Effector memory CD8-positive, alpha-beta T cell (primary cell): ENCODE measurements at places on chromosomes 6 and 20.
A peak's percentile ranks its signal among the peaks of the same experiment; 100 is the strongest.

GRCh38 chr20:10131732-10132345 lies 86.8 kb upstream of the SNAP25 start:
- peaks cover 36% of the 10 kb centered on the region for H3K27me3 ChIP-seq
- peaks cover 1% of the 10 kb centered on the region for H3K4me1 ChIP-seq
- no peak for DNase-seq
- H3K27ac ChIP-seq, result no peak overlapping the region
- H3K4me3 ChIP-seq, result no peak overlapping the region

- peaks cover 11% of the 10 kb centered on the region for H3K4me1 ChIP-seq
- DNase-seq, result no peak
- H3K27me3 ChIP-seq, result no peaks in the 10 kb centered on the region
- H3K4me3 ChIP-seq, result no peak overlapping the region
- peak overlapping the region; percentile 29 for H3K27ac ChIP-seq
- no peaks in the 10 kb centered on the region for H3K36me3 ChIP-seq
Measured at GRCh38 chr6:90216072-90216977, 80.3 kb downstream of the BACH2 start.

- H3K4me3 ChIP-seq, result no peak overlapping the region
- H3K4me1 ChIP-seq, result no peaks in the 10 kb centered on the region
- no peaks in the 10 kb centered on the region for H3K36me3 ChIP-seq
- no peak overlapping the region for H3K27ac ChIP-seq
- H3K27me3 ChIP-seq, result no peaks in the 10 kb centered on the region
Measured at GRCh38 chr6:91580635-91581034, 993.8 kb upstream of the MAP3K7 start.

GRCh38 chr20:37673444-37673843 lies 20.4 kb upstream of the CTNNBL1 start:
- H3K4me1 ChIP-seq, result no peaks in the 10 kb centered on the region
- H3K4me3 ChIP-seq, result no peak overlapping the region
- no peaks in the 10 kb centered on the region for H3K36me3 ChIP-seq
- no peak for DNase-seq
- H3K27me3 ChIP-seq, result peaks cover 69% of the 10 kb centered on the region

- H3K4me3 ChIP-seq, result no peak overlapping the region
- H3K27me3 ChIP-seq, result peaks cover 13% of the 10 kb centered on the region
- no peaks in the 10 kb centered on the region for H3K36me3 ChIP-seq
Measured at GRCh38 chr6:33742092-33742491, 4.6 kb downstream of the IP6K3 start.

DNA sequence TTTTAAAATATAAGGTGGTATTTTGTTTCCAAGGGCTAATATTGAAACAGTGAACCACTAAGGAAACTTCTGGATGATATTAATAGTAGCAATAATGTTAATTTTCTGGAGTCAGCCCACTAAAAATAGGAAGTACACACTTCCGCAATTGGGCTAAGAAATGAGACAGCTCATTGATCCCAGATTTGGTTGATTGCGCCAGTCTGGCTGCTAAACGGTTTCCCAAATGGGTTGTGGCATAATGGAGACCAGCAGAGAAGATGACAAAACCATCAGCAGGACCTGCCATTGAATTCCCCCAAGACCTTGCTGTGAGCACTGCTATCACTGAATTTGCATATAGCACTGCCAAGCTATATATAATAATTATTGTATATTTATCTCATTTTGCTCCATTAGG lies 71.2 kb upstream of the SGK1 start:
- no peak for DNase-seq
- H3K36me3 ChIP-seq, result no peaks in the 10 kb centered on the region
- no peaks in the 10 kb centered on the region for H3K4me1 ChIP-seq
- no peaks in the 10 kb centered on the region for H3K27me3 ChIP-seq
- H3K27ac ChIP-seq, result no peak overlapping the region

DNA sequence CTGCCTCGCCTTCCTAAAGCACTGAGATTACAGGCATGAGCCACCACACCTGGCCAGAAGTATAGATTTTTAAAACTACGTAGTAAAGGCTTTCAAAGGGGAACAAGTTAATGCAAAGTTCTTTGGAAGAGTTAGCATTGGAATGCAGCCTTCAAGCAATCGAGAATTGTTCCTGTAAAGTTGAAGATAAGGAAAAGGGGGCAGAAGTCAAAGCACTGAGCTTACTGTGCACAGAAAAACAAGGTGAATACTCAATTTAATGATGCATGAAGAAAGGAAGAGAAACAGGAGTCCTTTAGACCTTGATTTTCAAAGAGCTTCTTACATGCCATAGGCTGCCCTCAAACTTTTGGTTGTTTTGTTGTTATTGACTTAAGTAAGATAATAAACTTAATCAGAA lies 29.1 kb upstream of the LGSN start:
- H3K36me3 ChIP-seq, result no peaks in the 10 kb centered on the region
- no peak overlapping the region for H3K27ac ChIP-seq
- H3K27me3 ChIP-seq, result no peaks in the 10 kb centered on the region
- DNase-seq, result no peak
- peaks cover 5% of the 10 kb centered on the region for H3K4me1 ChIP-seq

DNA sequence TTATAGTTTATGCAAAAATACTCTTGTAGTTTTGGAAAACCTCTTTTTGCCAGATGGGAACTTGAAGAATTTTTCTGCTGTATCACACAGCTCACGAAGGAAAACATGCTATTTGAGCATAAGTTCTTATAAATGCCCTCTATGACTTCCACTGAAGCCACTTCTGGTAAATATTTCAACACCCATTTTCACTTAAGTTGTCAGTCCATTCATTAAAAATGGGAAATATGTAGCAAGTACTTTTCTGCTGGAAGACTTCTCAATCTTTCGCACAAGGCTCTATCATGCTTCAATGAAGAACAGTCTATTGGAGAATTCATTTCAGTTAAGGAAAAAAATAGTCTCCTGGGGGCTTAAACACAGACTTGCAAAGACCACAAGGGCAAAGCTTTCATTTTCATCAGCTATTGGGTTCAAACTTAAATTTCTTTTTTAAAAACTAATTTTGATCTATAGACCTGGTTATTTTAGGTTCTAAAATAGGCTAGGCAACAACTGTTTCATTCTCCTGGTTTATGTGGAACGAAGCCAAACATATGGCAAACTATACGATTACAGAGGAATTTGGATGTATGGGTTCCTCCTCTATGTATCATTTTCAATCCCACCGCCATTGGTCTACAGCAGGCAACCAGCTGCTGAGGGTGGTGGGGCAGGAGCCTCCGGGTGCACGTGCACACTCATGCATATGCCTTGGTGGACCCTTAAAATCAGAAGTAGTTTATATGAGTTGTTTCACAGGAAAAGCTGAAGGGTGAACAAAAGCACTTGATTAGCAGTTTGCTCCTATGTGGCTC lies 38.7 kb downstream of the LAMA4 start:
- no peak overlapping the region for H3K4me3 ChIP-seq
- H3K27ac ChIP-seq, result no peak overlapping the region
- peaks cover 34% of the 10 kb centered on the region for H3K27me3 ChIP-seq
- H3K4me1 ChIP-seq, result no peaks in the 10 kb centered on the region
- H3K36me3 ChIP-seq, result peaks cover 2% of the 10 kb centered on the region

GRCh38 chr6:119276211-119276610 lies 73.3 kb downstream of the MAN1A1 start:
- no peaks in the 10 kb centered on the region for H3K27me3 ChIP-seq
- no peak for DNase-seq
- H3K4me1 ChIP-seq, result no peaks in the 10 kb centered on the region
- no peak overlapping the region for H3K27ac ChIP-seq
- no peaks in the 10 kb centered on the region for H3K36me3 ChIP-seq

DNA sequence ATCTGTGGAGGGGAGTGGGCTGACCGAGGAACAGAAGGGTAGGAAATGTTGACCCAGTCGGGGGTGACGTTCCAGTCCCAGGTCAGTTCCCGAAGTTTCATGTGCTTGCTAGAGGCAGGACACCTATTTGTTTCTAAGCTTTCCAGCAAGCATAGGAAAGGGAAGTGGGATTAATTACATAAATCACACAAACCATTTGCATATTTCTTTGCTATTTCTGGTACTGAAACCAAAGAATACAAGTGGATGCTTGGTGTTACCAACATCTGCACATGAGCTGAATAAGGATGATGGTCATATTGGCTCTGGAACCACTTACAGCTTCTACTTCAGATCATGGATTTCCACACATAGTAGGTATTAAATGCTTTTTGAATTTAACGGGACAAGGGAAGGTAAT lies 546.5 kb downstream of the PRKN start:
- H3K4me3 ChIP-seq, result no peak overlapping the region
- H3K27ac ChIP-seq, result no peak overlapping the region
- DNase-seq, result no peak

- H3K4me3 ChIP-seq, result no peak overlapping the region
- H3K27ac ChIP-seq, result no peak overlapping the region
- no peaks in the 10 kb centered on the region for H3K27me3 ChIP-seq
- H3K36me3 ChIP-seq, result peaks cover 61% of the 10 kb centered on the region
- H3K4me1 ChIP-seq, result peaks cover 3% of the 10 kb centered on the region
- no peak for DNase-seq
Measured at GRCh38 chr6:144736763-144737162, 451.6 kb downstream of the UTRN start.

DNA sequence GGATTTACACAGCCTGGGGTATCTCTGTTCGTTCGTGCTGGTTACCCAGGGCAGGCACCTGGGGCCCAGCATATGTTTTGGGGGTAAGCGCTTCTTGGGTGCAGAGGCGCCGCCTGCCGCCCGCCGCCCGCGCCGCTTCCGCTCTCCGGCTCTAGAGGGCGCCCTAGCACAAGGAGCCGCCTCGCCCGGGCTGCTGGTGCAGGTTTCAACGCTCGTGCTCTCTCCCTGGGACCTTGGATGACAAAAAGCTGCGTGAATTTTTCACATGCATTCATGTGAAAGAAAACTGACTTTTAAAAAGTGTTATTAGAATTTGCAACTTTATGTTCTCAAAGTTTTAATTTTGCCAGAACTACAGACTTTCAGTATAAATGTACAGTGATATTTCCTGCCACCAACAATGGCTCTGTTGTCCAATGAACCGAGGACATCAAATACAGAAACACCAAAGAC lies 32.5 kb downstream of the PRR18 start:
- peak; percentile 88 for DNase-seq
- H3K36me3 ChIP-seq, result no peaks in the 10 kb centered on the region
- H3K27me3 ChIP-seq, result peaks cover 33% of the 10 kb centered on the region
- peak overlapping the region; percentile 24 for H3K27ac ChIP-seq
- H3K4me1 ChIP-seq, result peaks cover 5% of the 10 kb centered on the region

DNA sequence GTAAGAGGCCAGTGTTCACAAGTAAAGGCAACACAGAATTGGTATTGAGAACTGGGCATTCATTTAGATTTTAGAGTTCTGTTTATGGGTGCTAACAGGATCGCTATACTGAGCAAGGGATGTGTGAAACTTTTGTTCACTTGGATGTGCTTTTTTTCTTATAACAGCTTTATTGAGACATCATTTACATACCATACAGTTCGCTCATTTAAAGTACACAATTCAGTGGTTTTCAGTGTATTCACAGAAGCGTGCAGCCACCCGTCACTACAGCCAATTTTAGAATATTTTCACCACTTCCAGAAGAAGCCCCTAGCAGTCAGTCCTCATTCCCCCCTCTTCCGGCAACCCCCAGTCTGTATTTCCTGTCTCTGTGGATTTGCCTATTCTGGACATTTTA lies 48.7 kb downstream of the GFRA4 start:
- H3K27me3 ChIP-seq, result no peaks in the 10 kb centered on the region
- H3K36me3 ChIP-seq, result peaks cover 7% of the 10 kb centered on the region
- no peak for DNase-seq
- H3K27ac ChIP-seq, result no peak overlapping the region

DNA sequence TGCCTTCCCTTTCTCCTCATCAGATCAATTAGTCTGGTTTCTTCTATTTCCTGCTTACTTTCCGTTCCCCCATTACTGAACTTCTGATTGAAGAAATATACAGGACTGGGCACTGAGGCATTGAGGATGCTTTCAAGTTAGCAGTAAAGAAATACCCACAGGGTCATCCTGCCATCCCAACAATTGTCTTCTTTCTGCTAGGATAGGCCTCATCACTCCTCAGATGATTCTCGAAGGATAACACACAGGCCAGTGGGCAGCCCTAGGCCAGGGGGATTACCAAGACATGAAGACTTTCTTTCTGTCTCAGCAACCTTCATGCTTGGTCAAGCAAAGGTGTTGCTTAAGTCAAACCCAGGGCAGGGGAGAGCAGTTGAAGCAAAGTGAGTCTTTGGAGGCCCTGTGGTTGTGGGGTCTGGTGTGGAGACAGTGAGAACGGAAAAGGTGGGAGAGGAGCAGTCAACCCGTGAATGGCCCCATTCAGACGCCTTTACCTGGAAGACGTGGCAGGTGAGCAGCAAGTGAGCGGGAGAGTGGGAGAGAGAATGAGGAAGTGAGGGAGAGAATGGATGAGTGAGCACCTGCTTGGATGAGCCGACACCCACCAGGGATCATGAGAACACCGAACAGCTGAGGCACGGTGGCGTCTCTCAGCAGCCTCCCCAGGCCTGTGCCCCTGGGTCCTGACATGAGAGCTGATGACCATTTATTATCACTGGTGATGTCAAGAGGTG lies 462.9 kb downstream of the PREX1 start:
- peaks cover 3% of the 10 kb centered on the region for H3K4me1 ChIP-seq
- H3K27ac ChIP-seq, result no peak overlapping the region
- no peaks in the 10 kb centered on the region for H3K36me3 ChIP-seq
- peaks cover 70% of the 10 kb centered on the region for H3K27me3 ChIP-seq
- no peak for DNase-seq

DNA sequence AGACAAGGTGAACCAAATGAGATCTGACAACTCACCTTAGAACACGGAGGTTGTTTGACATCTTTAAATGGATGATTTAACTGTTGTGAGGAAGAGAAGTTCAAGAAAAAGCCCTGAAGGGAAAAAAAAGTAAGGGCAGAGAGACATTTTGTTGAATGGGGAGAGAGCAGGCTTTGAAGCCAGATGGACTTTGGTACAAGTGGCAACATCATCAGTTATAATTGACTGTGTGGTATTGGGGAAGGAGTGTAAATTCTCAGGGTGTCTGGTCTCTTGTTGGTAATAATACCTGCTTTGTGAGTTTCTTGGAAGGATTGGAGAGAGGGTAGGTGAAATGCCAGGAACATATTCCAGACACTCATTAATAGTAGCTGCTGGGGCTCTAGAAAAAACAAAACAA lies 21.6 kb downstream of the OGFRL1 start:
- no peaks in the 10 kb centered on the region for H3K27me3 ChIP-seq
- H3K36me3 ChIP-seq, result no peaks in the 10 kb centered on the region
- H3K4me1 ChIP-seq, result no peaks in the 10 kb centered on the region

DNA sequence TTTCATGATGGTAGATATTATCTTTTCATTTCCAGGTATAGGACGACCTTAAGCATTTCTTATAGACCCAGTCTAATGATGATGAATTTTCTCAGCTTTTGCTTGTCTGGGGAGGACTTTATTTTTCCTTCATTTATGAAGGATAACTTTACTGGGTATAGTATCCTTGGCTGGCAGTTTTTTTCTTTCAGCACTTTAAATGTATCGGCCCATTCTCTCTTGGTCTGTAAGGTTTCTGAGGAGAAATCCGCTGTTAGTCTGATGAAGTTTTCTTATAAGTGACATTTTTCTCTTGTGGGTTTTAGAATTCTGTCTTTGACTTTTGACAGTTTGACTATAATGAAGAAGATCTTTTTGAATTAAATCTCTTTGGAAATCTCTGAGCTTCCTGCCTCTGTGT lies 144.7 kb upstream of the SLC22A23 start:
- H3K4me3 ChIP-seq, result no peak overlapping the region
- no peaks in the 10 kb centered on the region for H3K4me1 ChIP-seq
- no peak overlapping the region for H3K27ac ChIP-seq

GRCh38 chr6:106079961-106080762 lies 6.0 kb upstream of the PRDM1 start:
- peaks cover 27% of the 10 kb centered on the region for H3K4me1 ChIP-seq
- DNase-seq, result no peak
- no peak overlapping the region for H3K4me3 ChIP-seq
- H3K36me3 ChIP-seq, result no peaks in the 10 kb centered on the region
- H3K27ac ChIP-seq, result peak overlapping the region; percentile 70
- H3K27me3 ChIP-seq, result no peaks in the 10 kb centered on the region
